Renal pelvis (tissue), 12 donors: ENCODE measurements at places on chromosomes 11 and 22.

DNA sequence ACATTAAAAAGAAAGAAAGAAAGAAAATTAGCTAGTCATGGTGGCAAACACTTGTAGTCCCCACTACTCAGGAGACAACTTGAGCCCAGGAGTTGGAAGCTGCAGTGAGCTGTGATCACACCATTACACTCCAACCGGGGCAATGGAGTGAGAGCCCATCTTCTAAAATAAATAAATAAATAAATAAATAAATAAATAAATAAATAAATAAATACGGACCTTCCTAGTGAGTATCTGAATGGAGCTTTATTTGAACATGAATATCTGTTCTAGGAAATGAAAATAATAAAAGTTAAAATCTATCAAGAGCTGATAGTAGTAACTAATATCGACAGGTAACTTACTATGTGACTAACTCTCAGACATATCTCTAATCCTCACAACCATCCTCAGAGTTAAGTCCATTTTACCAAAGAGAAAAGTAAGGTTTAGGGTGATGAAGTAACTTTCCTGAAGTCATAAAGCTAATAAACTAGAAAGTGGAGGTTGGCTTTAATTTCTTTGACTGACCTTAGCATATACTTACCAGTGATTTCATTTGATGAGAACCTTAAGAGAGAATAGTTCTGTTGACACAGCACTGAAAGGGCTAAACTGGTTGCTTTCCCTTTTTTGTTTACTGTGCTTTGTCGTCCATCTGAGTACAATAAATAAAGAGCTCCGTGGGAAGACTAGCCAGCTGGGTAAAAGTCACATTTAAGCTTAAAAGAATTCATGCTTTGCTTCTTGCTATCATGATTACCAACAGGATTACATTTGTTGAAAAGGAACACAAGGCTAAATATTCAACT is 22.4 kb downstream of the ENTHD1 start:
- no peak for DNase-seq

DNA sequence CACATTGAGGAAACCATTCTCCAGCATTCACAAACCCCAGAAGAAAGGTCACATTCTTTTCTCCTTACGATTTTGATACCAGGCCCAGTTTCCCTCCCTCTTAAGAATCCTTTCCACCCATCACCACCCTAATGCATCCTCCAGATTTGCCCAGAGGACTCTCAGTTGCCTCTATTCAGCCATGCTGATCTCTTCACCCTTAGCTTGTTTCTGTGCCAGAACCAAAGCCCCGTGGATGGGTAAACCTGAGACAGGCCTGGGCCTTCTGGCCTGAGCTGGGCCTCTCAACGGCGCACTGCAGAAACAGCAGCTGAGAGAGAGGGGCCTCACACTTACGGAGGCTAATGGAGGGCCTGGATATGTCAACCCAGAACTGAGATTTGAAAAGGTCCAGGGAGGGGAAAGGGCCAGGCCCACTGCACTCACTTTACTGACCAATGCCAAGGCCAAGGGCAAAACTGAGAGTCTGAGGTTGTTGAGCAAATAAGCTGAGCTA is 32.2 kb upstream of the OAF start:
- DNase-seq, result no peak

- no peak for DNase-seq
Observed at GRCh38 chr11:28535677-28536076, 427.5 kb downstream of the METTL15 start.

DNA sequence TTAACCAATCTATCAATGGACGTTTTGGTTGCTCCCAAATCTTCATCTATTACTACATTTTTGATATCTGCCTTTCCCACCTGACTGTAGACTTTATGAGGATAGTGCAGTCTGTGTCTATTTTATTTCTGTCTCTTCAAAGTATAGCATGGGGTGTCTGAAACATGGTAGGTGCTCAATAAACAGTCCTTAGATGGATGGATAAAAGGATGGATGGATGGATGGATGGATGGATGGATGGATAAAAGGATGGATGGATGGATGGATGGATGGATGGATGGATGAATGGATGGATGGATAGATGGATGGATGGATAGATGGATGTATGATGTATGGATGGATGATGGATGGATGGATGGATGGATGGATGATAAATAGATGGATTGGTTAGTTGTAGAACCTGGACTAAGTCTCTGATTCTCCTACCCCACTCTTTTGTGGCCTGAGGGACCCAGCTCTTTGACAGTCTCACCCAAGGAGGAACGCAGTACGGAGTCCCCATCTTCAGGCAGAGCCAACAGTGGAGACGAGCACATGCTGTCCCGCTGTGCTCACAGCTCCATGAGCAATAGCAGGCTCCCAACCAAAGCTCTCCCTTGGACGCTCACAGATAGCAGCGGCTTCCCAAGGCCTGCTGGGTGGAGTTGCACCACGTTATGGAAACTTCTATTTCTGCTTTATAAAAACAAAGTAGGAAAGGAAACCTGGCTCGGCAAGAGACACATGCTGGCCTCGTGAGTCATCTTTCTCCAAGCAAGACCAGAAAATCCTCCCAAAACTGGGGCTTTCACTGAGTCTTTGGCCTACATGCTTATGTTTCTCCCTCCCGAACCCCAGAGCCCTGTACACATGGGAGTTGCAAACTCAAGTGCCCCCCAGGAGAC is 448.0 kb downstream of the MIAT start:
- no peak for DNase-seq

DNA sequence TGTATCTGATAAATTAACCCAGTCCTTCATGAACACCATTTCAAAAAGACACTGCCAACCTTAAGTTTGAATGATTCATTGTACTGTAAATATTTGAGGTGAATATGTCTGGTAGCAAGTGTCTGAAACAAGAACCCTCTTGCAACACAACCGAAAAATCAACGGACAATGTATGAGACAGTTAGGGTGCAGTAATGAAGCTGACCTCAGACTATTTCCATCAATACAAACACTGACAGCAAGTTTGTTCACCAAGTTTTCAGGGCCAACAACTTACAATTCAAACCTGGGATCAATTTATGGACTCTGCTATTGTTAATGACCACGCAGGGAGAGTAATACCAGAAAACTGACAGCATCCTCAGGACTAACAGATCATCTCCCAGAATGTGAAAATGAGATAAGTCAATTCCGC is 126.3 kb downstream of the CADM1 start:
- DNase-seq, result no peak

DNA sequence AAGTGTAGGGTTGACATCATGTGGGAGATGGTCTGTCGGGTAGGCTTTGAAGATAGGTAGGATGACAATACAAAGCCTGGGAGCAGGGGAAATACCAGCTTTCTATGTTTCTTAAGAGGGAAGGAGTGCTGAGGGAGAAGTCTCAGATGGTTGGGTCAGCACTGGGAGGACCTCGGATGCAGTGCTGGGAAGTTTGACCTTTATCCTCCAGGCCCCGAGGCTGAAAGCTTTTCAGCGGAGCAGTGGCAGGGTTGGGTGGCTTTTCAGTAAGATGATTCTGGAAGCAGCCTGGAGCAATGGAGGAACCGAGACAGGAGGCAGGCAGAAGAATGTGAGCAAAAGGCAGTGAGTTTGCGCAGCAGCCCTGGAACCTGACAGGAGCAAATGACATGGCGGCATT is 43.5 kb upstream of the MYO18B start:
- no peak for DNase-seq

DNA sequence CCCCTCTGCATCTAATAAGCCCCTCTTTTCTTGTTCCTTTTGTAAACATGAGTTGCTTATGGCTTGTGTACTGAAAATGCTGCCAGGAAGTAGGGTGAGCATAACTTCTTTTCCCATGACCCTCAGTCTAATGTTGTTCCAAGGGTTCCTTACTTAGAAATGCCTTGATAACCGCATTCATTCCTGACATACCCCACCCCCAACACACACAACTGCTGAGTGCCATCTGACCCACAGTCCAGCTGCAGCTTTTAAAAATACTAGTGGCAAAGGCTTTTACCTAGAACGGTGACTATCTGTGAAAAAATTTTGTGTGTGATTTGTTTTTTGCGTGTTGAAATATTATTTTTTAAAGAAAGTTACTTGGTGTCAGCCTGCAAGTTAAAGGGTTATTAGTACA is 52.6 kb downstream of the ARHGAP42 start:
- peak; percentile 62 for DNase-seq
